ENCODE measurements at places on chromosomes 7 and 10.

DNA sequence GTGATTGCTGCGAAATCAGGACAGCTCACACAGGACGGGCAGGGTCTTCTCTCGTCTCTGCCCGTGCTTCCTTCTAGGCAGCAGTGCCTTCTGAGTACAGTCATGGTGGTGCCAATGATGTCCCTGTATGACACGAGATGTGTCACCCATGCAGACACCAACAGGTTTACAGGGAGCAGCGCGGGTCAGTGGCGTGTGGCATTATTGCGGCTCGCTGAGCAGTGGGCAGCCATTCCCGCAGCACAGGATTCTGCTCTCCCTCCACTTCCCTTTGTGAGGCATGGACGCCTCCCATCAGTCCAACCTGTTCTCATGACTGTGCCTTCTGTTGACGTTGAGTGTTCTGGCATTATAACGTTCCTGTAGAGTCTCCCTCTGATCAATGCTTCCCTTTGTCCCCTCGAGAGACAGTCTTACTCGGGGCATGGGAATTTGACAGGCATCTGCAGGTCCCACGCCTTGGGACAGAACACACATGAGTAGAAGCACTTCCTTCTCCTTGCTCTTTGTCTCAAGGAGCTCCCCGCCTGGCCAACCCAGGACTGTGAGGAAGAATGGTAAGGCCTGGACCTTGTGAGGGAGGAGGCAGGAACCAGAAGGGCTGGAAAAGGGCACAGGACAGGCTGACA, 219.5 kb downstream of the PAXIP1 start:
- DNase-seq, result no peak

GRCh38 chr7:128035712-128036111, 4.5 kb upstream of the LRRC4 start:
- DNase-seq, result peak; percentile 22

GRCh38 chr10:44004913-44005787, 356.5 kb upstream of the ZNF32 start:
- DNase-seq, result no peak

- peak; percentile 39 for DNase-seq
These were observed 24.7 kb upstream of the SEMA3A start for GRCh38 chr7:84219310-84219709.

GRCh38 chr7:91005841-91006240, 258.4 kb upstream of the FZD1 start:
- DNase-seq, result no peak

DNA sequence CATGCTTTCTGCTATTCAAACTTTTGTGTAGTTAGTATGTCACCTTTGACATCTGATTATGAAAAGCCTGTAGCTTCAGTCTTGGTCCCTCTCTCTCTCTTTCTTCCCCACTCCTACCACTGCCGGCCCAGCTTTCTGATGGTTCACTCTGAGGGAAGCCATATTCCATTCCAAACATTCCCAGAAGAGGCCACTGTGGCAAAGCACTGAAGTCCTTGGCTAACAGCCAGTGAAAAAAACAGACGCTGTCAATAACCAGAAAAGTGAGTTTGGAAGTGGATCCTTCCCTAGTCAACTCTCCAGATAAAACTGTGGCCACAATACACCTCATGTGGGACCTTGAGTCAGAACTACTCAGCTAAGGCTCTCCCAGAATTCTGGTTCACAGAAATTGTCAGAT, 950.7 kb upstream of the PHF14 start:
- DNase-seq, result no peak

- DNase-seq, result no peak
These were observed 184.2 kb downstream of the ADARB2 start for GRCh38 chr10:1552881-1553670.

- no peak for DNase-seq
These were observed 5.9 kb downstream of the GNAT3 start for GRCh38 chr7:80505900-80506500.

GRCh38 chr7:88344956-88345832, 38.5 kb upstream of the STEAP4 start:
- peak; percentile 6 for DNase-seq

- peak; percentile 76 for DNase-seq
These were observed 6.4 kb upstream of the MSS51 start for GRCh38 chr10:73439605-73440312.

- DNase-seq, result no peak
These were observed 104.9 kb downstream of the BTRC start for GRCh38 chr10:101458869-101459268.

GRCh38 chr10:131843881-131844284, 56.9 kb upstream of the PPP2R2D start:
- no peak for DNase-seq

- no peak for DNase-seq
These were observed 543.2 kb upstream of the SEMA3D start for GRCh38 chr7:85730012-85730411.

DNA sequence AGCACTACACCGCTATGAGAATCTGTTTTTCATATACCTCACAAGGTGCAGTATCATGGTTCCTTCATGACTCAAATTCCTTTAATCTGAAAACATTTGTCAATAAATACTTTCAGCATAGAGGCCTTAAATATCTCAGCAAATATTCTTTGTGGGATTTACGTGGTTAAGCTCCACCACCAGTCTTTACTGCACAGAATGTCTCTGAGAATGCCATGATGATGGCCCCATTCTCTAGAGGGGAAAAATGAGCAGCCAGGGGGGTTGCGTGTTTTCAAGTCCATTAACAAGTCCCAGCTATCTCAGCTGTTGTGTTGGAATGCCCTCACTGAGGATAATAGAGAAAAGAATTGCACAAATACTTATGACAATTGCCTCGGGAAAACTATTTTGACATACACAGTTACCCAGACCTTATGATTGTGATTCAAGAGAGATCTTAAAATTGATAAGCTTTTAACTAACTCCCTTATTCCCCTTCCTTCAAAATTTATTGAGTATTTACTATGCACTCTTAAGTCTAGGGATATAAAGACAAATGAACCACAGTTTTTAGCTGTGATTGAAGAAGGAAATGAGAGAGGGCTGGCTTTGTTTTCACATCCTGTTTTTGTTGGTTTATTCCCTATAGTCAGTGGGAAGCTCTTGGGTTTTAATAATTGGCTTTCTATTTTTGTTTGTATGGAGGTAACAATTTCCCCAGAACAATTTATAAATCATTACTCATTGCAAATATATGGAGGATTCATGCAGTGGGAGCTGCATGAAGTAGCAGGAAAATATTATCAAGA, 176.5 kb upstream of the VWC2 start:
- DNase-seq, result no peak

- DNase-seq, result no peak
These were observed 180.8 kb upstream of the TNS3 start for GRCh38 chr7:47762746-47763062.

- peak; percentile 15 for DNase-seq
These were observed 633.2 kb upstream of the NRP1 start for GRCh38 chr10:33967606-33968120.

DNA sequence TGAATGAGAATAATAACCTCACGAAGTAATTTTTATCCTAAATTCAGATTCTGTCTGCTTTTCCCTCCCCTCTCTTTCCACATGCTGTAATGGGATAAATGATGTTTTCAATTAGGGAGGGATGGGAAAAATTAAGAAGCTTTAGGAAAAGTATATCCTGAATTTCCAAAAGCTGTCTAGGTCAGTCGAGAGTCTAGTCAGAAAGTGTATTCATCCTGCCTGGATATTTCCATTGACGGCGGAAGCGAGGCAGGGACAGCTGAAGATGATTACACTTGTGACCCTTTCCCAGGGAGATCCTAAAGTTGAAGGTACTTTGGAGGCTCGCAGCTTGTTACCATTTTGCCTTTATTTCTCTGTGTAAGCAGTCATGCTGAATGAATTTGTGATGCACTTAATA, 204.1 kb downstream of the ZNF365 start:
- DNase-seq, result no peak

DNA sequence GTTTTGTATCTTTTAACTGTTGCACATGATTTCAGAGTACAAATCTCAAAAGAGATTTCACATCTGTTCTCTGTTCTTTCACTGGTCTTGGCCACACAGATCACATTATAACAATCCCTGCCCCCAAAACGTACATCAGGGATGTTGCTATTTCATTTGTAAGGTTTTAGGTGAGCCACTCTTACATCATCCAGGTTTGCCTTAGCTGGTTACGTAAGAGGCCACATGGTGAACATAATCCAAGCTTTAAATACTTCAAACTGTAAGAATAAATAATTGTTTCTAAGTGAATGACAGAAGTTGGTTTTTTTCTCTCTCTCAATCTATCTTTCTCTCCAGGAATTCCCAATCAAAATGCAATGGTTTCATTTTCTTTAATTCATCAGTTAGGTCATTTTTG, 245.9 kb upstream of the HGF start:
- DNase-seq, result no peak

- peak; percentile 17 for DNase-seq
These were observed 412.1 kb downstream of the SUGCT start for GRCh38 chr7:40546616-40547501.

DNA sequence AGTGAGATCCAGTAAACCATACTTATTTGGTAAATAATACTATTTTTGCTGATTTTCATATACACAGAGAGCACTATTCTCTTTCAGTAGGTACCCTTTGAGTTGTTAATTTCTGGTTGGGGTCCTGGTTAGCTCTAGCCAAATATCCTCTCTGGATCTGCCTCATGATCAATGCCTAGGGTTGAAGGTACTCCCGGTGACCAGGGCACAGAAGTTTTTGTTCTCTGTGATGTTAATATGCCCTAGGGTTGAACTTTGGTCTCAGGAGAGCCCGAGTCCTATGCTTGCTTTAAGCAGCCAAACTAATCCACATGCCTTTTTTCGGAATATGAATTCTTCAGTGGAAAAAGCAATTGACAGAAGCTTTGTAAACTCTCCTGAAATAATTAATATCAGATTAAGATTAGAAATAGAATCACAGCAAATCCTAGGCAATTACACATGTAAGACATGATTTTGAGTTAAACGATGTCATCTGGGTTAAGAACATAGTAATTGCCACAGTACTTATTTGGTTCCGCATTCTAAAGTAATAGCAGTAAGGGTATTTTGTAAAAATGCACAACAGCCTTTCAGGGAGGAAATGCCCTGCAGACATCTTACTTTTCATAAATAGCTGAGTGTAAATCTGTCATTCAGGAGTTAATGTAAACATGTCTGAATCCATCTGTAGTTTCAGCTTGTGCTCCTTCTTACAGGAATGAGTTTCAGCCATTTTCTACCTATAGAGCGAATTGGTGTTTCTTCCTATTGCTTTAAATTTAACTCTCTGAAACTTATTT, 10.1 kb downstream of the CHN2 start:
- no peak for DNase-seq

- DNase-seq, result no peak
These were observed 23.6 kb upstream of the ITGB8 start for GRCh38 chr7:20307119-20307518.

DNA sequence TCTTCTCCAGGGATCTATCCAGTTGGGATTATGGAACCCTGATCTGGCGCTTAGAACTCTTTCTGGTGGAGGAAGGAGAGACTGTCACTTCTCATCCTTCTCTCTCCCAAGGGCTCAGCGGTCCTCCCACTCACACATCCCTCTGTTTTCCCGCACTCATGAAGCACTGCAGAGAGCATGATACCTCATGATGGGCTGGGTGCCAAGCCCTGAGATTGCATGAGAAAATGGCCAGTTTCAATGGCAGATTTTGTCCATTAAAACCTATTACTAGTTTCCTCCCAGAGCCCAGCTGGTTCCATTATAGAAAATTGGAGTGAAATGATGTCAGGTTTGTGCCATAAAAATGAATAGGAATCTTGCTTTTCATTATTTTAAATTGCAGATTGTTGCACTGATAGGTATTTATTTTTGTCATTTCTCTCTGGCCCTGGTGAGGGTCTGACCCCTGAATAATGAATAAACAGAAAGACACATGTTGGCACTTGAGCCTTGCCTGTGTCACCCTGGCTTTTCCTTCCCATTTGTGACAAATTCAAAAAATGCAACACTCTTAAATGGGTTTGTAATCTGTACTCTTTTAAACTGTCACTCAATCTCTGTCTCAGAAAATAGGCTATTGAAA, 1151.1 kb downstream of the TYW1 start:
- no peak for DNase-seq

- no peak for DNase-seq
These were observed 213.6 kb upstream of the CELF2 start for GRCh38 chr10:10804061-10804460.

DNA sequence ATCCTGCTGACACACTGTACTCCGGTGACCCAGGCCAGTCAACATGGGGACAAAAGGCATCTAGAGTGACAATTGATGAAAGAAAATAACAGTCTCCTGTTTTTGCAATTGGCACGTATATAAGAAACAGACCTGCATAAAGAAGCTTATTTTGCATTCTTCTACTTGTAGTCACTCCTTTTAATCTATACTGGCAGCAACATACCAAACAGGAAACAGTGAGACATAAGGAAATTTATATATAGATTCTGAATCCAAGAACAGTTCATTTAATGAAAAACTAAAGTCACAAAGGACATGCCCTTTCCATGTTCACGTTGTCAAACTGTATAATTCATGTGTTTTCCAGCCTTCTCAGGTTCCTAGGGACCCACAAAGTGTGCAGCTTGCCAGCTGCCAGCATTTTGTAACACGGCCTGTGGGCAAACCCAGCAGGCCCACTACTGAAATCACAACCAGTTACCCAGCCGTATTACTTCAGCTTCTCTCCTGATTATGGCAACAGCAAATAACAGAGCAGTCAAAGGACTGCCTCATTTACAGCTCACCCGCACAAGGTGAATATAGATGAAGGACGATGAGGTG, 72.3 kb downstream of the AMPH start:
- no peak for DNase-seq

- DNase-seq, result no peak
These were observed 203.6 kb downstream of the TCF7L2 start for GRCh38 chr10:113153493-113154102.

- peak; percentile 87 for DNase-seq
These were observed 177.6 kb upstream of the SEMA3A start for GRCh38 chr7:84372155-84372621.
